ENCODE measurements at places on chromosomes 6 and 20.

DNA sequence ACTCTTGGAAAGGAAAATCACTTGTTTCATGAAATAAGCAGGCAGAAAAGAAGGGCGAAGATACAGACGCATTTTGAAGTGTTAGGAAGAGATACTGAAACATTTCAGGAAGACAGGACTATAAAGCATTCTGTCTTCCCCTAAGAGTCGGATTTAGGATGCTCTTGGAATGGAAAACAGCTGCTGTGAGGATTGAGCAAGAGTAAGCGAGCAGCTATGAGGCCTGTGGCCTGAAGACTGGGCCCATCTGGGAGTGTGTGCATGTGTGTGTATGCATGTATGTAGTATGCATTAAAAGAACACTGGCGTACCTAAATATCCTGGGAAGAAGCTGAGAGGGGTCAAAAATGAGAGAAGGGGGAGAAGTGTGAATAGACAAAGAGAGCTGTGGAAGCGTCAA, 83.6 kb downstream of the SIM1 start:
- no peak for DNase-seq

GRCh38 chr6:33792981-33793380, 4.1 kb upstream of the LEMD2 start:
- no peak for DNase-seq

GRCh38 chr6:166024252-166024651, 143.4 kb downstream of the TBXT start:
- DNase-seq = no peak

GRCh38 chr6:45644720-45645119, 267.0 kb upstream of the SUPT3H start:
- DNase-seq = no peak

DNA sequence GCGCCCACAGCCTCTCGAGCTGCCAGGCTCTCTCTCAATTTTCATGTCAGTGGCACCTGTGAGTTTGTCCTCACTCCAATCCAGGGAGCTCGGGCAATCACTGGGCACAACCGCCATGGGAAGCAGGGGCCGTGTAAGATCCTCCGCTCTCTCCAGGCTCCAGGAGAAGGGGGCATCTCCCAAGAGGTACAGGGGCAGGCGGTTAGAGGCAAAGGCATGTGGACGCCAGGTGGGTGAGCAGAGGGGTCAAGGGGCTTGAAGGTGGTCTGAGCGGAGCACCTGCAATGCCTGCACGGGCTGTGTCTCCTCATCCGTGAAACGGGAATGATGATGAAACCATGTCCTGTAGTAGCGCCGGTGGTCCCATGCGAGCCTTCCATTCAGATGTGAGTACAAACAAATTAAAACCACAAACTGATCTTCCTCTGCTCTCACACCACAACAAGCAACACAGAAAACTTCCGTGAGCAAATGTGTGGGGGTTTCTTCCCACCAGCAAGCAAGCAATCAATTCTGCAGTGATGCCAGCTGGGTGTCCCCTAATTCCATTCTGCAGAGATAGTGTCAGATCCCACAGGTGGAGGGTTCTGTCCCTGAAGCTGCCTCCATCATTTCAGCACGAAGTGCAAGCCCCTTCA, 222.5 kb upstream of the PMEPA1 start:
- DNase-seq = no peak

DNA sequence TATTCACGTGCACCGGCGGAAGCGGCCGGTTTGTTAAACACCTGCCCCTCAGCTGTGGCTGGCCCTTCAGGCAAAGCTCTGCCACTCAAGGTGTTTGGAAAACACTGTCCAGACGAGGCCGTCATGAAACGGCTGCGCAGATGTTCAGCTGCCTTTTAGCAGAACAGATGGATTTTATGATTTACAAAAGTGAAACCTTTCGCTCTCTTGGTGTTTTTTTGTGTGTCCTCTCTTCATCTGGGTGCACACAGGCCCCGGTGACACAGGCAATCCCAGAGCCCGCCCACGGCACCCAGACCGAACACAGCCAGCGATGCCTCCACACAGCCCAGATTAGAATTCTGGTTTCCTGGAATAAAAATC, 397.0 kb downstream of the SMOC2 start:
- DNase-seq = no peak

DNA sequence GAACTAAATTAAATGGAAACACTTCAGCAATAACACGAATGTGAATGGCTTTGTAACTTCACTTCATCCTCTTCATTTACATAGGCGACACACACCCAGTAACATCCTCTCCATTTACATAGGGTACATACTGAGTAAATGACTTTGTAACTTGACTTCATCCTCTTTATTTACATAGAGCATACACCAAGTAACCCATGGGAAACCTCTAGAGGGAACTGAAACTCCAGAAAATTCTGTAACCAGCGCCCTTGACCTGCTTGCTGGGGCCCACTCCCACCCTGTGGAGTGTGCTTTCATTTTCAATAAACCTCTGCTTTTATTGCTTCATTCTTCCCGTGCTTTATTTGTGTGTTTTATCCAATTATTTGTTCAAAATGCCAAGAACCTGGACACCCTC, 81.6 kb upstream of the OPRM1 start:
- DNase-seq = no peak

DNA sequence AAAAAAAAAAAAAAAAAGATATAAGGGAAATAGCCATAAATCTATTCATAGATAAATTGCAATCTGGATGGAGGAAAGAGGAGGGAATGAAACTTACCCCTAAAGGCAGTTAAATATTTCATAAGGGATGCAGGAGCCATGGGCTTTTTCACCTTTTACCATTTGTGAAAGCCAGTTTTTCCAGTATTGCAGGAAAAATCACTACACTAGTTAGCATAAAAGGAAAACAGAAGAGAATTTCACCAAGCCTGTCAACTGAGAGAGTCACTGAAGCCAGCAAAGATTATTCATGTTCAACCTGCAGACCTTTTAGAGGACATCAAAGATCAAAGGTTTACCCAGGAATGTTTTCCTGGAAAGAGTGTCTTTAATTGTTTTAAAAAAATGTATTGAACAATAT, 969.7 kb downstream of the KIF16B start:
- no peak for DNase-seq

DNA sequence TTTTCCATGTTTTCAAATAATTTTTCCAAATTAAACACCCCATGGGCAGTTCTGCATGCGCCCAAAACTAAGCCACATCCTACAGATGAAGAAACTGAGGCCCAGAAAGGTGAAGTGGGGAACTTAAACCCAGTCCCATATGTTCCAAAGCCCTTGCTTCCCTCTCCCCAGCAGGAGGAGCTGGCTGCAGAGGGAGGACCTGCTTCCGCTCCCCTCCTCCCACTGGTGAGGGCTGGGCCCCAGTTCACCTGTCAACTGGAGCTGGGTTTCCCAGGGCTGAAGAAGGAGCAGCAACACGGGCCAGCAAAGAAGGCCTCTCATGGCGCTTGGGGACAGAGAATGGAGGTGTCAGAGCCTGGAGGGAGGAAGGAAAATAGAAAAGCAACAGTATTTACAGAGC, 1.4 kb upstream of the RBPJL start:
- DNase-seq = no peak

GRCh38 chr6:142845143-142845571, 99.8 kb downstream of the HIVEP2 start:
- DNase-seq = no peak

DNA sequence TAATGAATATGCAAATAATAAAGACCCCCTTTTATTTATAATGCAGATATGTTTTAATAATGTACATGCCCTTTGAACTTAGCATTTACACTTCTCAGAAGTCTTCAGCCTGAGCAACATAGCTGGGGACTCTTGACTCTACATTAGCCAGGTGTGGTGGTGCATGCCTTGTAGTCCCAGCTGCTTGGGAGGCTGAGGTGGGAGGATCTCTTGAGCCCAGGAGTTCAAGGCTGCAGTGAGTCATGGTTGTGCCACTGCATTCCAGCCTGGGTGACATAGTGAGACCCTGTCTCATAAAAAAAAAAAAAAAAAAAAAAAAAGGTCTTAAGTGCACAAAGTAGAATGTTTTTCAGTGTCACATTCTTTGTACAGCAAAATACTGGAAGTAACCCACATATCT, 17.3 kb upstream of the MAPK13 start:
- DNase-seq = no peak

GRCh38 chr20:45413479-45413878, 2.5 kb upstream of the PIGT start:
- no peak for DNase-seq
